ENCODE measurements at places on chromosomes 6 and 20. TPM values are rescaled to one million over a fixed set of nuclear protein-coding genes. Genes with fewer than 3 reads are reported as not detected.

DNA sequence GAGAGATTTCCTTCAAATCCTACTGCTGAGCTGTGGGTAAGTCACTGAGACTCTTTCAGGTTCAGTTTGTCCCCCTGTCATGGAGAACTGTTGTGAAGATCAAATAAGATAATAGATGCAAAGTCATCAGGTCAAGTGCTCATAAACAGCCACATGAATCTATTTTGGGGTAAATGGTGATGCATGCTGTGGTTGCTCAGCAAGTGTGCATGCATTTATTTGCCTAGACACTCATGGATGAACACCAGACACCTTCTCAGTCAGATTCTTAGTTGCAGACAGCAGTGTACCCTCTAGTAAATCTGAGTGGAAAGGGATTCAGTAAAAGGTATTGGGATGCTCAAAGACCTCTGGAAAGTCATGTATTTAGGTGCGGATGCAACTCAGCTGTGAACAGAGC, 168.0 kb upstream of the FOXA2 start:
- no peak overlapping the region for H3K4me3 ChIP-seq
- H3K27ac ChIP-seq: no peak overlapping the region
- H3K36me3 ChIP-seq: no peaks in the 10 kb centered on the region
- peaks cover 8% of the 10 kb centered on the region for H3K4me1 ChIP-seq

GRCh38 chr20:18524646-18525045, 16.9 kb downstream of the SEC23B start:
- H3K27me3 ChIP-seq: no peaks in the 10 kb centered on the region
- DNase-seq: no peak
- no peak overlapping the region for H3K27ac ChIP-seq
- no peak overlapping the region for H3K4me3 ChIP-seq
- H3K4me1 ChIP-seq: peaks cover 4% of the 10 kb centered on the region

DNA sequence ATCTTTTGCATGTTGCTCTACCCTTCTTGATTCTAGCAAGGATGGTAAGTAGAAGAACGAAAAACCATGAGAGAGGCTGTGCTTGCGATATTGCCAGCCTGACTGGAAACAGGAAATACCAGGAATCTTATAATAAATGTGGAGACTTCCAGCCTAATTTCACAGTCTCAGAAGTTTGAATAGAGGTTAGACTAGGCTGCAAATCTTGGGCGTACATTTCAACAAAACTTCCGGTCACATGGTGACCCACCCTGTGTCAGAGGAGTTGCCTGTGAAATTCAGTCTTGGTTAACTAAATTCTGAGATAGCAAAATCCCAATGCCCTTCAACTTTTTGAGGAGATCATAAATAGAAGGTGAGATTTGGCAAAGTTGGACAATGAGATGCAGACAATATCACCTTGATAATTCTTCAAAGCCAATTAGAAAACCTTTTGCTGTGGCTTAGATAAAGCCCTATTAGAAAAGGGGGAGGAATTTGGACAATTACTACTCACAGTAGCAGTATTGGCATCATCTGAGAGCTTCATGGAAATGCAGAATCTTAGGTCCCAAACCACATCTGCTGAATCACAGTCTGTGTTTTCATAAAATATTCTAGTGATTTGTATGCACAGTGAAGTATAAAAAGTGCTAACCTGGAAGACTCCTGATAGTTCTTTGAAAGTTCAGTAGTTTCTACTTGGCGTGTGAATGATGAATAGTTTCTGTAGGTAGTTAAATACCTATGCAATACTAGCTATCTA, 262.0 kb upstream of the JAG1 start:
- no peak overlapping the region for H3K27ac ChIP-seq
- no peaks in the 10 kb centered on the region for H3K36me3 ChIP-seq
- no peaks in the 10 kb centered on the region for H3K27me3 ChIP-seq
- no peaks in the 10 kb centered on the region for H3K4me1 ChIP-seq

DNA sequence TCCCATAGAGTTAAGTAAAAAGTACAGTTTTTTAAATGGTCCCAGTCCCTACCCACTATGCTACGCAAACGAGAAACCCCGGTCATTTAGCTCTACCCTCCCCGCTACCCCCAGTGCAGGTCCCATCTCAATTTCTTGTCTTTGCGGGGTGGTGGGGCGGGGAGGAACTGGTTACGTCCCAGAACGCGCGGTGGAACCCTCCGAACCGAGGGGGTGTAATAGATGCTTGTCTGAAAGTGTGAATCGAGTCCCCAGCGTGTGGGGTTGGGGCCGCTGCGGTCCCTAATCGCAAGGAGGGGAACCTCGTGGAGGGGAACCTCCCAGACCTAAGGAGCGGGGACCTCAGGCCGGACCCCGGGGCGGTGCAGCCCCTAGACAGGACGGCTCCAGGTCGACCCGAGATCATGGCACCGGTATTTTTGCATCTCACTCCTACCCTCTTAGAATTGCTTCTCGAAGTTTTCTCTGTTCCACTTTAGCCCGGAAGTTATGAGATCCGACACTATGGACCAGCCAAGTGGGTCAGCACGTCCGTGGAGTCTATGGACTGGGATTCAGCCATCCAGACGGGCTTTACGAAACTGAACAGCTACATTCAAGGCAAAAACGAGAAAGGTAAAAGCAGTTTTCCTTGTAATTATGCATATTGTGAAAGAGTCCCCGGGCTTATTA, 779 bp downstream of the HEBP2 start:
- H3K27me3 ChIP-seq: no peaks in the 10 kb centered on the region
- H3K4me3 ChIP-seq: peak overlapping the region; percentile 83
- peak; percentile 70 for DNase-seq
- H3K27ac ChIP-seq: peak overlapping the region; percentile 13

DNA sequence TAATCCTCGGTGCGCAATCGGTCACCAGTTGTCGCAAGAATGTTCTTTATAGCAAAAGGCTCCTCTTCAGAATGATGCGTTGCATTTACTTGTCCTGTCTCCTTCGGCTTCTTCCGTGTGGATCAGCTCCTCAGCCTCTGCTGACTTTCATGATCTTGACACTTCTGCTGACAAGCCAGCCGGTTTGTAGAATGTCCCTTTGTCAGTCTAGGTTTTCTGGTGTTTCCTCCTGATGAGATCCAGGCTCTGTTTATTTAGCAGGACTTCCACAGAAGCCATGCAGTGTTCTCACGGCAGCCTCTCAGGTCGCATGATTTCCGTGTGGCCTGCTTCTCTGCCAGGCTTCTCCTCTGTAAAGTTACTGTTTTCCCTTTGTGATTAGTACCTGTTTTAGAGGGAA, 66.9 kb downstream of the STX11 start:
- H3K27ac ChIP-seq: no peak overlapping the region
- no peaks in the 10 kb centered on the region for H3K27me3 ChIP-seq
- peaks cover 16% of the 10 kb centered on the region for H3K4me1 ChIP-seq

SLC2A10 gene
- not detected for total RNA-seq

SNAI1 gene
- not detected for total RNA-seq
